ELF-1 (cell line): ENCODE measurements at places on chromosomes 12 and 14.
A peak's percentile ranks its signal among the peaks of the same experiment; 100 is the strongest.

DNA sequence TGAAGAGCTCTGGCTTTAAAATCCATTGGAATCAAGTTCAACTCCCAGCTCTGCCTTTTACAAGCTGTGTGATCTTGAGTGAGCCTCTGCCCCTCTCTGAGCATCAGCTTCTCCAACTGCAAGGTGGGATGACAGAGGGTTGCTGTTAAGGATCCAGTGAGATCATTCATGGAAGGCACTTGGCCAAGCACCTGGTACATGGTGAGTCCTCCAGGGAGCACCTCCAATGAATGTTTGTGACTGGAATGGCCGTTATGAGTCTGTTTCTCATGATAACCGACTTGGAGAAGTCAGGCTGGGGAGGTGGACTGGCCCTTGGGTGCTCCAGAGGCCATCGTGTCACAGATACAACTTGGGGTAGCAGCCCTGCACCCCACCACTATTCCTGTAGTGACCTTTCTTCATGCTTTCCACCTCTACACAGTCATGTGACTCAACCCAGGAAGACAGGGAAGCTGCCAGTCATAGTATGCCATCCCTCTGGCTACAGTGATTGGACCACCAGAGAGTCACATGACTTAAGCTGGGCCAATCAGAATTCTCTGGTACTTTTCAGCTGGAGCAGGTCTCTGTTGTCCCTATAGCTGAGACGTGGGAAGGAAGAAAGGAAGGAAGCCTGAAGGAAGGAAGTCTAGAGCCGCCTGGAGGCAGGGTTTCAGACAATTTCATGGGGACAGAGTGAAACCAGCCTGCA lies 146.5 kb upstream of the MYL2 start:
- DNase-seq: peak; percentile 40

- peak; percentile 32 for DNase-seq
Observed at GRCh38 chr14:96094211-96094610, 55.0 kb downstream of the C14orf132 start.

DNA sequence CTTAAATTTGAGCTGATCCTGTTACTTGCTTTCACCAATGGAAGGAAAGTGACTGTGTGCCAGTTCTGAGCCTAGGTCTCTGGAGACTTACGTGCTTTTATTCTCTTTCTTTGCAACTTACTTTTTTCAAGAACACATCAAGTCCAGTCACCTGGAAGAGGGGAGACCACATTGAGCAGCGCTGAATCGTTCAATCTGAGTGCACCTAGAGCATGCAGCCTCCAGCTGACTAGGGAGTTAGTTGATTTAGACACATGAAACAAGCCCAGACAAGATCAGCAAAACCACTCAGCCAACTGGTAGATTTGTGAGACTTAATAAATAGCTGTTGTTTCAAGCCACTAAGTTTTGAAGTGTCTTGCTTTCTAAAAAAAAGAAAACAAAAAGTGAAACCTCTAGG lies 1014.8 kb upstream of the FBXO33 start:
- DNase-seq: no peak

GRCh38 chr14:40004871-40005500 lies 572.8 kb upstream of the FBXO33 start:
- DNase-seq: no peak

- peak; percentile 53 for DNase-seq
Observed at GRCh38 chr14:51283402-51284085, 43.5 kb downstream of the TMX1 start.

DNA sequence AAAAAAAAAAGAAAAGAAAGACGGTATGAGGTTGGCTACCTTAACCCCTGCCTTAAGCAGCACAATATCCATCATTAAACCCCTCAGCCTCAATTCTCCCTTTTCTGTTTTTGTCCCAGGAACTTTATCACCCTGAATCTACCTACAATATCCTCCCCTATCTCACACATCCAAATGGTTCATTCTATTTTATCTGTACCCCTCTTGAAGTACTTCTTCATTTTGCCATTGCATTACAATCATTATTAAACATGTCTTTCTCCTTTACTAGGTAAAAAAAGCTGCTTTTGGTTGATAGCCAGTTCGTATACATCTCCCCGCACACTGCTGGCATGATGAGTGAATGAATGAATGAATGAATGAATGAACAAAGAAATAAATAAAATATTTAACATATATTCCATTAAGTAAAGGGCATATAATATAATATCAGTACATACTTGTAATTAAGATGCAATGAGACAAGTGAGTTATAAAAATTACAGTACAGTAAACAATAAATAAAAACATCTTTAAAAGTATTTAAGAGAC lies 364 bp upstream of the GPR65 start:
- no peak for DNase-seq

- no peak for DNase-seq
Observed at GRCh38 chr12:120748242-120748641, 22.6 kb downstream of the ACADS start.

- no peak for DNase-seq
Observed at GRCh38 chr12:43848786-43849185, 12.9 kb downstream of the TMEM117 start.

DNA sequence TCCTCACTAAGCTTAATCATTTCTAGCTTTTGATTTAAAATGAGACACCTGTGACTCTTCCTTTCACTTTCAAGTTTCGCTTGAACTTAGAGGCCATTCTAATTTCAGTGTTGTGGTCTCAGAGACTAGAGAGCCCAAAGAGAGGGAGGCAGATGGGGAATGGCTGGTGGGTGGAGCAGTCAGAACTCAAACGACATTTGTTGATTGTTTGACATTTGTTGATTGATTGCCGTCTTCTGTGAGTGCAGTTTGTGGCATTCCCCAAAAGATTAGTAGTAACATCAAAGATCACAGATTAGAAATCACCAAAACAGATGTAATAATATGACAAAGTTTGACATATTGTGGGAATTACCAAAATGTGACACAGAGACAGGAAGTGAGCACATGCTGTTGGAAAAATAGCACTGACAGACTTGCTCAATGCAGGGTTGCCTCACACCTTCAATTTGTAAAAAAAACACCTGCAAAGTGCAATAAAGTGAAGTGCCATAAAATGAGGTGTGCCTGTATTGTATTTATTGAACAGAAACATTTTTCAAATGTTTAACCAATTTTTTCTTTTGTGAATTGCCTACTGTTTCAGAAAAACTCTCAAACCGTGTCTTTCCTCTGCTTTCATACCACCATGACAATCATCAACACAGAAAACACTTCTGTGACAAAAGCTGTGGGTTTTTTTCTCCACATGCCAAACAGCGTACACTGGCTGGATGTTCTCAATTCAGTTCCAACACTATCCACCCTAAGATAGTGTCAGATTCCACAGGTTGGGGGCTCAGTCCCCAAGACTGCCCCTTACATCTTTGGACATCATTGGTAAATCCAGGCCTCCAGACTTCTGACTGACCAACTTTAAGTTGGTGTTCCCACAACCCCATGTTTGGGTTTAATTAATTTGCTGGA lies 376.3 kb upstream of the RGS6 start:
- no peak for DNase-seq

DNA sequence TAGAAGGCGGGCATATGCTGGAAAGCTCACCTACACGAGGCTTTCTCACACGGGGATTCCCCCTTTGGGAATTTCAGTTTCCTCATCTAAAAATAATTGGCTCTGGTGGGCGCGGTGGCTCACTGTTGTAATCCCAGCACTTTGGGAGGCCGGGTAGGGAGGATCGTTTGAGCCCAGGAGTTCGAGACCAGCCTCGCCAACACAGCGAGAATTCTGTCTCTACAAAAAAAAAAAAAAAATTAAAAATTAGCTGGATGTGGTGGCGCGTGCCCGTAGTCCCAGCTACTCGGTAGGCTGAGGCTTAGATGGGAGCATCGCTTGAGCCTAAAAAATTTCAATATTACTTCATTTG lies 400 bp upstream of the NDUFA12 start:
- no peak for DNase-seq

DNA sequence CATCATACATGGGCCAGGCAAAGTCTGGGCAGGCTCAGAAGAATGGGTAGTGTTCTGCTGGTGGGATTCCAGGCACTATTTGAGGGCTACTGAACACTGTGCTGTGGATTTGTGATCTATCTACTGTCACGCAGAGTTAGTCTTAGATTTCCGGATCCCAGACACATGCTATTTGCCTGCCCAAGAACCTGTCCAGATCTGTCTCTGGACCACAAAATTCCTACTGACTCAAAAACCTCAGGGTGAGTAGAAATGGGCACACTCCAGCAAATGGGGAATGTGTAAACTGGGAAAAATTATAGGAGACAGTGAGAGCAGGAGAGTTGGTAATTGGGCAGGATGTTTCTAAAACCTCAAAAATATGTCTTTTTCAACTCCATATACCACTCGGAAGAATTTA lies 129.9 kb downstream of the GALC start:
- DNase-seq: no peak

DNA sequence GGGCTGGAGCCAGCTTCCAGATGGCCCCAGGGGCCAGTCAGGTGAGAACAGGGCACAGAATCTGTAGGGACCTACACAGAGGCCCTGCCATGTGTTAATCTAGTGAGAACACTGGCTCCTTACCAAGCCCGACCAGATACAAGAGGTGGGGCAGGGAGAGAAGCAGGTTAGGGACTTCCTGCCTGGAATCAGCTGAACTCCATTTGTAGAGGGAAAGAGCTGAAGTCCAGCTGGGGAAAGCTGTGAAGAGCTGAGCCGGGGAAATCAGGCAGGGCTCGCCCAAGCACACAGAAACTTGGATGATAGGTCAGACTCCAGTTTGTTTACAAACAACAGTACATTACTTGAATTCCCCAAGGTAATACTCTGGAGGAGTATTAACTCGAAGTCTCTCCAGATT lies 46.7 kb downstream of the PTGER2 start:
- DNase-seq: peak; percentile 33

GRCh38 chr12:108066583-108067577 lies 62.2 kb upstream of the WSCD2 start:
- peak; percentile 31 for DNase-seq

- no peak for DNase-seq
Observed at GRCh38 chr12:93111773-93112172, 182.7 kb upstream of the EEA1 start.

- peak; percentile 86 for DNase-seq
Observed at GRCh38 chr12:117875744-117876435, 92.9 kb downstream of the KSR2 start.

GRCh38 chr14:23414254-23414653 lies 6.2 kb upstream of the MYH6 start:
- no peak for DNase-seq

- DNase-seq: no peak
Observed at GRCh38 chr12:34205401-34205800, 183.1 kb downstream of the ALG10 start.

DNA sequence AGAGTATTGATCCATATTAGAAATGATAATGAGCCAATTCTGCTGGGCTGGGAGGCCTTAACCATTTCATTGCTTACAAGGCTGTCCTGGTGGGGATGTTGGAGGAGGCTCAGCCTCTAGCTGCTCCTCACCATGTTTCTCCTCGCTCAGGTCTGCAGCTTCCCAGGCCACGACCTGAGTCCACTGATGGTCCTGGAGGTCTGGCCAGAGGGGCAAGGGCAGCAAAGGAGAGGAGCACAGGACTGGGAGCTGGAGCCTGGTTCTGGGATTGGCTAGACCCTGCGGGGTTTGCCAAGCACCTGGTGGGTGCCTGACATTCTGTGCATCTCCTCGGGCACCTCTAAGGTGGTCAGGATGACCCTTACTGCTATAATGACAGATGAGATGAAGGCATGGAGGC lies 92.6 kb downstream of the KIF26A start:
- DNase-seq: no peak

- no peak for DNase-seq
Observed at GRCh38 chr12:15214851-15215601, 6.2 kb downstream of the RERG start.

- DNase-seq: no peak
Observed at GRCh38 chr14:99909513-99910064, 116.4 kb downstream of the EML1 start.

DNA sequence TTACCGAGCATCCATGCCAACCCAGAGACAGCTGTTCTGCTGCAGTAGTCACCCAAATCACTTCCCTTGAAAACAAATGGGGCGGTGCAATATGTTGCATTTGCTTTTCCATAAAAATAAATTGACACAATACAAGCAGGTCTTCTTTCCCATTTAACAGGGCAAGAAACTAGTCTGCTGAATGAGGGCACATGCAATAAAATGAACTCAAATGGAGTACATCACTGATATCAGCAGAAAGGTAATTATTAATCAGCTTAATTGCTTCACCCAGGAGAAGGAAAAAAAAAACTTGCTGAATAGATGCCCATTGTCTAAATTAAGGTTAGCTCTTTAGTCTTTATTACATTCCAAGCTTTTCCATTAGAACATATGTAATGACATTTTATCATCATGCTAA lies 175.1 kb upstream of the GZMB start:
- no peak for DNase-seq

DNA sequence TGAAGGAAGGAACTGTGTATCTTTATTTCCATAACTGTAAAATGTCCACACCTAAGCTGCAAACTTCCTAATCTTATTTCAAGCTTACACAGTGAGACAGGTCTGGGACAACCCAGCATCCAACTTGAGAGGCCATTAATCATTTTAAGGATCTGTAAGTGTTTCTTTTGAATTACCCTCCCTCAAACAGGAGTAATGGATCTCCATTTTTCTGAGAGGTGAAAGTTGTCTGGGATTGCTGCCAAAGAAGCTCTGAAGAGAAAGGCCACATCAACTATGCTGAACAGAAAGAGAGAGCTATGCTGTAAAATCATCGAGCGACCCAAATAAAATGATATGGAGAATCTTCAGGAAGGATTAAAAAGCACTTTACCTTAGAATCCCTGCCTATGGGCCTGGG lies 131.7 kb upstream of the CPNE8 start:
- DNase-seq: no peak
